Gastrocnemius medialis (tissue), 4 donors: ENCODE measurements at places on chromosomes 13 and 19.

DNA sequence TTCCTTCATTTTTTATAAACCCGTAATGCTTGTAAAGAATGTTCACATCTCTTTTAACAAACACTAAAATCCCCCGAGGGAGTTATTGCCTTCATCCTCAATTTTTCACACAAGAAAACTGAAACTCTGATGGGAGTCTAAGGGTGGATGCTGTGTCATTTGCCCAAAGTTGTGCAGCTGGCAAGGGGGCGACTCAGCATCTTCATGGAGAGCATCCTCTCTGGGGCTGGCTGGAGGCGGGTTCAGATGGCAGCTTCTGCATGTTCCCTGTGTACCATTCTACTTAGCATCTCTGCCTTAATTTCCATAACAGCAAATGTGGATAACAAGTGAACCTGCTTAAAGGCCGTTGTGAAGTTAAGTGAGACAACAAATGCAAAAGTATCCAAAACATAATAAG is 256.4 kb downstream of the IRS2 start:
- no peak for DNase-seq

DNA sequence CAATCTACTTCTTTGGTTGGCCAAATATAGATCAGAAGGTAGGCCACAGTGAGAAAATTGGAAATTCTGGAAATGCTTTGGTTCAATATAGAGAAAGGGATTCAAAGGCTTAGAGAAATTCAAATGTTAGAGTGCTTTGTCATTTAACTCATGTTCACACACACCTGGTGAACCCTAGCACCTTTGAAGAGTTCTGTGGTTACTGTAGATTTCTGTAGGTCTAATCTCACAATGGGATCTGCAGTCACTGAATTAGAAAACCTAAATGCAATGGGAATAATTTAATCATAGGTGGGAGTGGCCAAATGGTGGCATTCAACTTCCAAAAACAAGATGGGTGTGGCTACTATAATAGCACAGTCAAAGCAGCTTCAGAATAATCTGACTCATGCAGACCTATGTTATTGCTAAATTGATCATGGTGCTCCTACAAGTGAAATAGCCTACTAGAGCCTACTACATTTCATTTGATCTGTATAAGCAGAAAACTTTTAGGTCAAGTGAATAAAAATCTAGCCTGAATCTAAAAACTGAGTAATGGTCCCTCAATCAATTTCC is 1152.9 kb downstream of the PCDH9 start:
- no peak for DNase-seq

GRCh38 chr19:17420475-17420924 is 653 bp downstream of the MVB12A start:
- DNase-seq, result no peak

GRCh38 chr19:46728208-46728607 is 11.3 kb upstream of the PRKD2 start:
- DNase-seq, result no peak

DNA sequence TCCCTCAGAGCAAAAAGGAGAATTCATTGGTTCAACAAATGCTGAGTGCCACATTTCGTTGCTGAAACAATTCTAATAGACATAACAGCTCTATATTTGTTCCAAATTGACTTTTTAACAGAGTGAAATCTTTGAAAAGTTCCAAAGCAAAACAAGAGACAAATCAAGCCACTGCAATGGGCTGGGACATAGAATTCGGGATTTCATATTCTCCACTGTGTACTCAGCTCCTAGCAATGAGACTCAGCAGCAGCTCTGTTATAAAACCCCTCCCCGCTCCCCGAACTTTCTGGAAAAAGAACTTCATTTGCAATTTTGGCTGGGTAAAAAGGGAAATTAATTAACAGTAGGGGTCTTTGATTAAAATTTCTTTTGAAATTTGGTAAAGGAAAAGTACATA is 11.3 kb downstream of the RFX2 start:
- DNase-seq, result no peak

- DNase-seq, result no peak
Observed at GRCh38 chr13:51347099-51347498, 7.6 kb downstream of the SERPINE3 start.
